Airway epithelial cell (primary cell): ENCODE measurements at places on chromosomes 1 and 21. TPM values are rescaled to one million over a fixed set of nuclear protein-coding genes. Genes with fewer than 3 reads are reported as not detected.

C8A gene
- total RNA-seq: not detected in 2 replicates

TP73 gene
- 6.1 and 9.5 TPM in 2 replicates for total RNA-seq

TCHHL1 gene
- not detected in 2 replicates for total RNA-seq

VSIG8 gene
- 0.05 and 0.21 TPM in 2 replicates for total RNA-seq

RGSL1 gene
- total RNA-seq: not detected in 2 replicates

LCE1A gene
- total RNA-seq: not detected in 2 replicates

ANGPTL1 gene
- total RNA-seq: not detected in 2 replicates

RBP7 gene
- 0.78 TPM in 1 of 2 replicates, not detected in the other for total RNA-seq

ZBTB37 gene
- 0.88 and 1.8 TPM in 2 replicates for total RNA-seq

RAB42 gene
- 0.07 and 0.51 TPM in 2 replicates for total RNA-seq

FAM72D gene
- total RNA-seq: 0.33 and 2.0 TPM in 2 replicates

ST6GALNAC5 gene
- 0.60 and 1.5 TPM in 2 replicates for total RNA-seq

TMEM200B gene
- total RNA-seq: 0.63 and 1.5 TPM in 2 replicates

TNNT2 gene
- total RNA-seq: 1.3 and 2.6 TPM in 2 replicates

PAQR6 gene
- total RNA-seq: 0.60 and 0.71 TPM in 2 replicates

PIK3R3 gene
- total RNA-seq: 7.6 and 10.6 TPM in 2 replicates

ELF3 gene
- total RNA-seq: 39.6 and 44.8 TPM in 2 replicates

SPRR2F gene
- 0.28 TPM in 1 of 2 replicates, not detected in the other for total RNA-seq

OR14K1 gene
- total RNA-seq: not detected in 2 replicates

S100A14 gene
- 1,909 and 2,185 TPM in 2 replicates for total RNA-seq

TFF3 gene
- 1.3 and 9.6 TPM in 2 replicates for total RNA-seq

FLG2 gene
- under 0.01 and 0.05 TPM in 2 replicates for total RNA-seq

S100A2 gene
- total RNA-seq: 5,324 and 7,203 TPM in 2 replicates

SRSF10 gene
- 40.4 and 57.8 TPM in 2 replicates for total RNA-seq

FCER1A gene
- total RNA-seq: not detected in 2 replicates

AK2 gene
- total RNA-seq: 207 and 278 TPM in 2 replicates

OR6K3 gene
- not detected in 2 replicates for total RNA-seq

OR2T29 gene
- total RNA-seq: not detected in 2 replicates

ATP1A4 gene
- not detected in 2 replicates for total RNA-seq

B3GALT2 gene
- total RNA-seq: not detected in 2 replicates

FCRL6 gene
- total RNA-seq: not detected in 2 replicates

S100A4 gene
- total RNA-seq: 45.3 and 57.0 TPM in 2 replicates

ATP5PO gene
- total RNA-seq: 266 and 402 TPM in 2 replicates

RORC gene
- total RNA-seq: 0.05 and 0.35 TPM in 2 replicates

TXNIP gene
- total RNA-seq: 267 and 294 TPM in 2 replicates
